ENCODE measurements at places on chromosomes 12 and 14.

GRCh38 chr12:52903285-52903854 is 1.5 kb downstream of the KRT8 start:
- no peak for DNase-seq

DNA sequence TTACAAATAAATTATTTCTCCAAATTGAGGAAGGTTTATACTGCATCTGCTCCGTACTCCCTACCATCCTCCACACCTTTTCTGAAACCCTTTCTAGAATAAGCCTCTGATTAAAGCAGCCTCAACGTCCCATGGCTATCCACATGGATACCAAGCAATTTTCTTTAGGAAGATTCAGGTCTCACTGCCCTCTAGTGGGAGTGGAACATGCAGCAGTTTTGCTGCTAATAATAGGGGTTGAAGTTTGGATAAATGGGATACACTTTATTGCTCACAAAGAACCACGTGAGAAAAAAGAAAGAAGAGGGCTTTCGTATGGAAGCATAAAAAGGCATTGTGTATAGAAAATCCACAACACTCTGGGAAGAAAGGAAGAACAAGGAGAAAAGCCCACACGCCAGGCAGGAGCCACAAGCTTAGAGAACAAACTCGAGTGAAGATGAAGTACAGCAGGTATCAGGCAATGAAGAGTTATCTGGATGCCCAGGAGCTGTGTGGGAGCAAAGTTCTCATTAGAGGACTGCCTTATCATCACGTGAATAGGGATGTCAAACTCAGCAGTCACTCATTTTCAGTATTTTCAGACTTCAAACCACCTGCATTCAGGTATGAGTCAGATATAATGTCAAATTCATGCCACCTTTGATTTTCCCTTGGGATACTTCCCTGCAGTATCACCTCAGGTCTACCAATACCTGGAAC is 45.8 kb downstream of the CCER1 start:
- DNase-seq = no peak

GRCh38 chr12:114220311-114220710 is 185.6 kb downstream of the TBX5 start:
- no peak for DNase-seq

- DNase-seq = no peak
Observed at GRCh38 chr12:118520214-118521035, 144.1 kb downstream of the SUDS3 start.

- DNase-seq = no peak
Observed at GRCh38 chr12:89975574-89975973, 266.9 kb upstream of the ATP2B1 start.

GRCh38 chr14:64702493-64703394 is 1.5 kb upstream of the PLEKHG3 start:
- no peak for DNase-seq

GRCh38 chr14:22577334-22577908 is 11.6 kb downstream of the DAD1 start:
- DNase-seq = no peak

DNA sequence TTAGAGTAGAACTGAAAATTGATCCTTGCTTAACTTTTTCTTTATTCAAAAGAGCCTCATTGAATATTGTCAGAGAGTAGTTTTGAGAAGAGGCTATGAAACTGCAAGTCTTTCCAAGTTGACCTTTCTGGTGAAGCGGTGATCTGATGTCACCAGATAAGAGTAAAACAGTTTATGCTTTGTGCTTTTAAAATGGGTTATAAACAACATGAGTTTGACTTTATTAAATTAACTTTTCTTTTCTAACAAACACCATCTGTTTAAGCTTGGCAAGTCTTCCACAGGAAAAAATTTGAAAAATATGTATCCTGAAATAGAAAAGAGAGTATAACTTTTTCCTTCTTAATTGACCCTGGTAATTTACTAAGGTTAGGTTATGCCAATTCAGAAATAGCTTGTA is 408.7 kb upstream of the NOVA1 start:
- DNase-seq = no peak
